ENCODE measurements at places on chromosomes 7 and 10. TPM values are rescaled to one million over a fixed set of nuclear protein-coding genes. Genes with fewer than 3 reads are reported as not detected.

RET gene
- 0.07 TPM for total RNA-seq

SUGCT gene
- 1.8 TPM for total RNA-seq

CAV2 gene
- 406 TPM for total RNA-seq

ASB10 gene
- not detected for total RNA-seq

ZNRF2 gene
- 8.8 TPM for total RNA-seq

NRG3 gene
- 0.43 TPM for total RNA-seq

MDFIC gene
- 21.0 TPM for total RNA-seq

LEP gene
- not detected for total RNA-seq
